ENCODE measurements at places on chromosomes 11 and 22. TPM values are rescaled to one million over a fixed set of nuclear protein-coding genes. Genes with fewer than 3 reads are reported as not detected.

Gene OR52A1
- not detected for polyA plus RNA-seq

Gene BDNF
- polyA plus RNA-seq, result not detected

Gene AQP11
- polyA plus RNA-seq, result 1.3 TPM

Gene ACTN3
- 159 TPM for polyA plus RNA-seq

Gene MYEOV
- 0.47 TPM for polyA plus RNA-seq

Gene PKNOX2
- polyA plus RNA-seq, result 23.7 TPM

Gene GDPD4
- 0.49 TPM for polyA plus RNA-seq

DNA sequence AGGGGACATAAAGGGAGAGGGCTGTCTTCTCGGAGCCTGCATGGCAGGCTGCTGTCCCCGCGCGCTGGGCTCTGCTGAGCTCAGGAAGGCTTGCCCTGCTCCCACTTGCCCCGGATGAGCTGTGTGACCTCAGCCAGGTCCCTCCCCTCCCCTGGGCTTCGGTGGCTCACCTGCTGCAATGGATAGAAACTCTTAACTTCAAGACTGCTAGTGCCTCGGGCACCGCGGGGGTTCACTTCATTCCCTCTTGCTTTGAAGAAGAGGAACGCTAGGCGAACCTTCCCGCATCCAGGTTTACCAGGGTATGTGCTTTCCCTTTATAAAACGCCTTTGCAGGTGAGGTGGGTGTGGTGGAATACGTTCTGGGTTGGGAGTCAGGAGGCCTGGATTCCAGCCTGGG, 115.0 kb downstream of the PHF21B start:
- DNase-seq, result no peak

DNA sequence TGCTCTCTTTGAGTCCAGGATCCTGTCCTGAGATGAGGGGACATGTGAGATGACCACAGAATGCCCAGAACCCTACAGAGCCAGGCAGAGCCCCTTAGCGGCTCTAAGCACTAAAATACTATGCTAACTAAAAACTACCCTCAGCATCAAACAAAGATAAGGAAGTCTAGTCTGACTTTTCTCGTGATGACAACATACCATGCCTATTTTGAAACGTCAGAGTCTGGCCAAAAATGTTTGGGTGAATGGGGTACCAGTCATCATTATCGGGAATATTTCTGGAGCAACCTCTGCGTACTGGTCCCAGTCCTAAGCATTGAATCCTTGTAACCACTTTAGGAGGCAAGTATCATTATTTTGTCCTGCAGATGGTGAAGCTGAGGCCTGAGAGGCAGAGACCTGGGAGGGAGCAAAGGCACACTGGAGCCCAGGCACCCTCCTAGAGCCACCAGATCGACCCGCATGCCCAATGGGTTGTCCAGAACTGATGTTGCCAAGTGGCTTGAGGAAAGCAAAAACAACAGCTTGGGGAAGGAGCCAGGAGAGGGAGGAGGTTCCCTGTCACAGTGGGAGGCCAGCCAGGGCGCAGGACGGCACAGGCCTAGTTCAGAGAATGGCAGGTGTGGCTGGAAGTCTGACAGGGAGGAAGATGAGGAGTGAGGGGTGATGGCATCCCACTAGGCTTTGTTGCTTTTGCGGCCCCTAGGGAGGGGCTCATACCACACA, 7.2 kb upstream of the OSM start:
- no peak for DNase-seq

DNA sequence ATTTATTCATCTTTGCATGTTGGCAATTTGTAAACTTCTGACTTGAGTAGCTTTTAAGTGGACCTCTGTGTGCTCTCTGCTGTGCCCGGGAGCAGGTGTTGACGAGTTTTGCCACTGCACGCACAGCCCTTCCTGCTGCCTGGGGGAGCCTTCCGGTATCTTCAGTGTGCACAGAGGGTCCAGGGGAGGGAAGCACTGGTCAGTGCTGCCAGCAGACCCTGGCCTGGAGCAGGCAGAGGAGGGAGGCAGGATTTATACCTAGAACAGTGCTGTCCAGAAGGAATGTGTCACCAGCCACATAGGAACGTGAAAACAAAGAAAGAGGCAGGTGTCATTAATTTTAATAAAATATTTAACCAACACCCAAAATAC, 403.6 kb downstream of the TBC1D22A start:
- no peak for DNase-seq

DNA sequence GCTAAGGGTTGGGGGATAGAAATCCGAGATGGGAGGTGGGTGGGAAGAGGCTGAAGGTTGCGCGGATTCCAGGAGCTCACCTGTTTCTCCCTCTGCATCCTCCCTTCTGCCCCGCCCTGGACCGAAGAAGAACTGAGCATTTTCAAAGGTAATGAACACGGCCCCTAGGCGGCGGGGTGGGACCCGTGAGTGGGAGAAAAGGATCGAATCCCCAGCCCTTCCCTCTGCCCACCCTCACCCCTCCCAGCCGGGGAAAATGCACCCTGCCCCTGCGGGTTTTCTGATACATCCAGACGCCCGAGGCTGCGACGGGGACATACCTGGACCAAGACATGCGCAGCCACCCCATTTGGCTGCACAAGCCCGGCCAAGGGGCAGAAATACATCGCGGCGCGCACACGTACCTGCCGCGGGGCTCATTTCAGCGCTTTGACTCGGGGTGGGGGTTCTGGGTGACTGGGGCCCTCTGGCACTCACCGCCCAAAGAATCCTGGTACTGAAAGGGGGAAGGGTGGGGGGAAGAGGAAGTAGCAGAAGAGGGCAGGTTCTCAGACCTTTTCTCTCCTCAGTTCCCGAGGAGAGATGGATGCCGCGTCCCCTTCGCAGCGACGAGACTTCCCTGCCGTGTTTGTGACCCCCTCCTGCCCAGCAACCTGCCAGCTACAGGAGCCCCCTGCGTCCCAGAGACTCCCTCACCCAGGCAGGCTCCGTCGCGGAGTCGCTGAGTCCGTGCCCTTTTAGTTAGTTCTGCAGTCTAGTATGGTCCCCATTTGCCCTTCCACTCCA, 6.0 kb downstream of the VSIG2 start:
- no peak for DNase-seq

Data from muscle of arm (tissue), 14 donors.